ENCODE measurements at places on chromosomes 4 and X.

DNA sequence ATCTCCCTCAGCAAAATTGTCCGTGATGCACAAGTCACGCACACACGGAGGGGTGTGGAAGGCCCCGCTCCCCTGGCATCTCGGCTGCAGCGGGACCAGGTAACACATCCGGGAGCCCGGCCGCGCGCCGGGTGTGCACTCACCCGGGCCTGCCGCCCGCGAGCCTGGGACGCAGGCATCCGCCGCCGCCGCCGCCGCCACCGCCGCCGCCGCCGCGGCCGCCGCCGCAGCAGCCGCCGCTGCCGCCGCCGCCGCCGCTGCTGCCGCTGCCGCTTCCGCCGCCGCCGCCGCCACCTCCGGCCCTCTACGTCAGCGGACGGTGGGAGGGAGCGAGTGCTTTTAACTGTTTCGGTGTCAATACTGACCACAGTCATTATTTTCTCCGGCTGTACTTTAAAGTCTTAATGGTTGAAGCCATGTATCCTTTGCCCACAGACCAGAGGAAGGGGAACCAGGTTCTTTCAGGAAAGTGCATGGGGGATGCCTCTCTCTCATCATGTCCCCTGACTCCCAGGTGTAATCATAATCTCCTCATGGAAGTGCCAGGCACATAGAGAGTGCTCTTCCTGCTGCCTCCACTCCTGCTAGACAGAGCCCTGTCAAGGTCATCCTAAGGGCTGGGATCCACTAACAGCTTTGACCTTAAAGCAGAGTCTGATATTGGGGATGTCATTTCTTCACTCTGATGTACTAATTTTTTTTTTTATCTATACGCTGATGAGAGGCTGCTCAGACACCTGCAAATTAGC lies 38.0 kb downstream of the MAGEE2 start:
- DNase-seq: peak; percentile 6

GRCh38 chrX:48498374-48498809 lies 10.4 kb upstream of the PORCN start:
- no peak for DNase-seq

- DNase-seq: no peak
Observed at GRCh38 chr4:107094332-107094731, 58.2 kb upstream of the DKK2 start.

GRCh38 chrX:20248592-20249192 lies 18.0 kb downstream of the RPS6KA3 start:
- DNase-seq: no peak

GRCh38 chr4:100882661-100883060 lies 364.8 kb upstream of the EMCN start:
- no peak for DNase-seq

All from hypothalamus (tissue), 51 donors.